ENCODE measurements at places on chromosomes 7 and 10.

- DNase-seq = no peak
These were observed 24.1 kb upstream of the CRHR2 start for GRCh38 chr7:30706316-30706715.

- DNase-seq = no peak
These were observed 638 bp downstream of the BRAT1 start for GRCh38 chr7:2554661-2555111.

DNA sequence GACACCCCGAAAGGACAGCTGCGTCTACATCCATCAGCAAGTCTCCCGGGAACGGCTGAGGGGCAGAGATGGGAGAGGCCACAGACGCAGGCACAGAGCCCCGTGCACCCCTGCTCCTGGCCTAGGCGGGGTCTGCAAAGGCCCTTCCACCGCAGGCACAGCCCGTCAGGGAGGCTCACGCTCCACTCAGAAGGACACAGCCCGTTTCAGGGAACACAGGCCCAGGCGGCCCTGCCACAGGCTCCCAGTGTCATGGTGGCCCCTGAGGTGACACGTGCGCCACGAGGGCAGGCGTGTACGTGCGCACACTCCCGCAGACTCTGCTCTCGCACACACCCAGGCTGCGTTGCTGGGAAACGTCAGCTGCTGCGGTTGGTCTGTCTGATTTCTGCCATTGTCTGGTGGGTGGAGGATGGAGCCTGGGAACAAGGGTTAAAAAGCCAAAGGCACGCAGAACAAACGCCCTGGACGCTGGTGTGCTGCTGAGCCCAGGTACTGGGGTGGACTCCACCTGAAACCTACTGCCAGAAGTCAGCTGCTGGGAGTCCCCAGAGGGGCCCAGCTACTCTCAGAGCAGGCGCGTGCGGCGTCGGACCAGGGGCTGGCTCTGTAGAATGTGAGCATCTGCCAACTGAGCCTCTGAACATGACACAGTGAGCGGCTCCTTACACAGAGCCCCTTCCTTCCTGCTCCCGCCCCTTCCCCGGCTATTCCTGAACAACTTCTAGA lies 13.1 kb downstream of the GPER1 start:
- DNase-seq = no peak

DNA sequence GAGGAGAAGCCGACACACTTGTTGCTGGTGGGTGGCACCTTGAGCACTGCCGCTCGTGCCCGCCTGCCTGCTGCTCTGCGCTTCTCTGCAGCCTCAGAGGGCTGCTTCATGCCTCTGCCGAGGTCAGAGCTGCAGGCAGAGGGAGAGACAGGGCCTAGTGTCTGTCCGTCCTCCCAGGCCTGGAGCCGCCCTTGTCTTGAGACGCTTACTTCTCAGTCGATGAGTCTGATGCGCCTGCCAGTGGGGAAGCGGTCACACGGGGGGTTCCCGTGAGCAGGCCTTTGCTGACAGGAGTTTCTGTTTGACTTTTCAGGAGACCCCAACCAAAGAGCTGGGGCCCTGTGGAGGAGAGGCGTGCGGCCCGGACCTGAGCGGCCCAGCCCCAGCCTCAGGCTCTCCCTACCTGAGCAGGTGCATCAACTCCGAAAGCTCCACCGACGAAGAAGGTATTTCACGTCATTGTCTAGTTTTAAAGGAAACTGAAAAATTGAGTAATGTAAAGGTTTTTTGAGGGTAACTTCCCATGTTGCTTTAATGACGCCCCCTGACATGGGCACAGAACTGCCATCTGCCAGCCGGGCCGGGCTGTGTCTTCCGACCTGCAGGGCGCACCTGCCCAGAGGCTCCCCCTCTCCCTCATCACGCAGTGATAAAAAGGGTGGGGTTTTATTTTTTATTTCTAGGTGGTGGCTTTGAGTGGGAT lies 7.8 kb upstream of the BHLHA15 start:
- DNase-seq = no peak

DNA sequence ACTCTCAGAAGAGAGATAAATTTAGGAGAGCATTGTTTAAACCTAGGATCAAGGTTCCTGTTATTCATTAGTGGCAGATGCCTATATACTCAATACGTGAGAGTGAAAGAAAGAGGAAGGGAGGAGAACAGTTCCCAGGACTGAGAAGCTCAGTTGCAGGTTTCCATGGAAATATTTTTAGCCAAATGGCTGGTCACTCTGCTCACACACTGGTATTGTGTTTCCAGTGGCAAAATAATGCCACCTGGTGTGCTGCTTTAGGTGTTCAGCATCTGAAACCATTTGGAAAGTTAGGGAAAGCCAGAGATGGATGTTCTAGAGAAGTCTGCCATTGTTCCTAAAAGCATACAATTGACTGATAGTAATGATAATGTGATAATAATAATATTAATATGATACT lies 827.7 kb downstream of the SORCS3 start:
- DNase-seq = no peak

DNA sequence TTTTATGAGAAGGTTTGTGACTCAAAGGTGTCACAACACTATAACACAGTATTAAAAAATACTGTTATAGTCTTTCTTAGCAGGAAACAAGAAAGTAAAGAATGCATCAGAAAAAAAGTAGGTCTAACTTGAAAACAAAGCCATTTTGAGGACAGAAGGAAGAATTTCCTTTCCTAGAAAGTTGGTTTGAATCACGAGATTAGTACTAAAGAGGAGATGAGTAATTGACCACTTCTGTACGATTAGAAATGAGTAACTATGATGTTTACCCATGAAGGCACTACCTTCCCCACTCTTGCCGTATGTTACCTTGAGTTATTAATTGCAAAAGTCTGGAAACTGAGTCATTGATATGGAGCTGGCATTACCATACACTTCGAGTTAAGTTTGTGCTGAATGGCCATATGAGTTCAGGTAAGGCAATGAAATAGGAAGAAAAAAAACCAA lies 65.2 kb downstream of the FAM185A start:
- DNase-seq = no peak

DNA sequence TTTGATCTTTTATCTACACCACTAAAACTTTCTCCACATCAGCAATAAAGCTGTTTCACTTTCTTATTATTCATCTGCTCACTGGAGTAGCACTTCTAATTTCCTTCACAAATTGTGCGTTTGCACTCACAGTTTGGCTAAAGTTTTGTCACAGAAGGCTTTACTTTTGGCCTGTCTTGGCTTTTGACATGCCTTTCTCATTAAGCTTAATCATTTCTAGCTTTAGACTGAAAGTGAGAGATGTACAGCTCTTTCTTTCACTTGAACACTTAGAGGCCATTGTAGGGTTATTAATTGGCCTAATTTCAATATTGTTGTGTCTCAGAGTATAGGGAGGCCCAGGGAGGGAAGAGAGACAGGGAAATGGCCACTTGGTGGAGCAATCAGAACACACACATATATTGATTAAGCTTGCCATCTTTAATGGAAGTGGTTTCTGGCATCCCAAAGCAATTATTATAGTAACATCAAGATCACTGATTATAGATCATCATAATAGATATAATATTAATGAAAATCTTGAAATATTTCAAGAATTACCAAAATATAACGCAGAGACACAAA lies 512.5 kb downstream of the ETV1 start:
- DNase-seq = no peak

GRCh38 chr10:132303361-132304115 lies 4.2 kb downstream of the STK32C start:
- no peak for DNase-seq

GRCh38 chr10:36066102-36066501 lies 424.0 kb upstream of the FZD8 start:
- no peak for DNase-seq

DNA sequence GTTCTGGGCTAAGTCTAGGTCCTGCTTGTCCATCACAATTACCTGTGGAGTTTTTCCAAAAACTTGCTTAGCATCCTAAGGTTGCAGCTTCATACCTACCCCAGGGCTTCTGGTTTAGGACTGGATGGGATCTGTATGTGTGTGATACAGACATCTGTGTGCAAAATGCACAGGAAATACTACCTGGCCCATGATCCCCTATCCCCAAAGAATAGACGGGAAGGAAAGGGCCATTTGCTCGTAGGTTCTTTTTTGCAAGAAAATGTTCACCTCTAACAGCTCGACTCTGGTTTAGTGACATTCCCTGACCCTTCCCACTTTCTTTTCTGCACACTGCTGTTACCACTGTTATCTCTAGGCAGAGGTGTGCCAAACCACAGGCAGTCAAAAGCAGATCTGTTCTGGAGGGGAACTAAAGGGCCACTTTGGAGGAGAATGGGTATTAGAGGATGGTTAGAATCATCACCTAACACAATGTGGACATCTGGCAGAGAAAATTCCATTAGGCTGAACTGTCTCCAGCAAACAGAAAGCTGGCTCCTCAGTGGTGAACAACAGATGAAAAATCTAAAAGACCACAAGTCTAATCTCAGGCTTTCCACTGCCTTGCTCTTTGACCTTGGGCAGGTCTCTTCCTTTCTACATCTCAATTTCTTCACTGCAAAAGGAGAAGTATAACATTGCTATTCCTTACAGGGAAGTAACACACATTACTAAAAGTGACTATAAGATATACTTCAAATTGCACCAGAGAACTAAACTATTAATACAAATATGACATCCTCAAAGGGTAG lies 107.4 kb downstream of the UBE2H start:
- peak; percentile 35 for DNase-seq

- DNase-seq = no peak
These were observed 19.5 kb upstream of the RHEB start for GRCh38 chr7:151539088-151539671.

DNA sequence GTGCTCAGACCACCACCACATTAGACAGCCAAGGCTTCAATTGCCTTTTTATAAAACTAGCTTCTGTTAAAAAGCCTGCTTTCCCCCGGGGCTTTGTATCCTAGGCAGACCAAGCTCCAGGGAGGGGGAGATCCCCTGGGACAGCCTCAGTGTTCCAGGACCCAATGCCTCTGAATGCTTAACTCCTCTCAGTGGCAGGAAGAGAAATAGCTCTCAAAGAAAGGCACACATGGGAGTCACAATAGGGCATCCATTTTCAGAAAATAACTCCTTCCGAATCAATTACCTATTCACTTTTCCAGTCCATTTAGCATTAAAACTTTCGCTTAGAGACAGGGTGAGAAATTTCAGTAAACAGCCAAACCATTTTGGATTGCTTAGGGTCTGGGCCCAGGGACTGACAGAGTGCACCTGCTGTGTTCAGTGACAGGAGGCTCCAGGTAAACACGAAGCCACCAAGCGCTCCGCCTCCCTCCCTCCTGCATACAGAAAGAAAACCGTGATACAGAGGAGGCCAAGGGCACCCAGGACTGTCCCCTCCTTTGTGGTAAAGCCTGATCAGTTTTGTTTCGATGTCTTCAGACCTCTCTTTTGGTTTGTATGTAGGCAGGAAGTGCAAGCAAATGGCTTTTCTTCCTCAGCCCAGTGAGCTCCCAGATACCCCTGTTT lies 599.7 kb downstream of the KCNMA1 start:
- no peak for DNase-seq

GRCh38 chr7:47596502-47597202 lies 14.7 kb upstream of the TNS3 start:
- DNase-seq = no peak

- DNase-seq = no peak
These were observed 175.3 kb downstream of the DIP2C start for GRCh38 chr10:514137-514671.

DNA sequence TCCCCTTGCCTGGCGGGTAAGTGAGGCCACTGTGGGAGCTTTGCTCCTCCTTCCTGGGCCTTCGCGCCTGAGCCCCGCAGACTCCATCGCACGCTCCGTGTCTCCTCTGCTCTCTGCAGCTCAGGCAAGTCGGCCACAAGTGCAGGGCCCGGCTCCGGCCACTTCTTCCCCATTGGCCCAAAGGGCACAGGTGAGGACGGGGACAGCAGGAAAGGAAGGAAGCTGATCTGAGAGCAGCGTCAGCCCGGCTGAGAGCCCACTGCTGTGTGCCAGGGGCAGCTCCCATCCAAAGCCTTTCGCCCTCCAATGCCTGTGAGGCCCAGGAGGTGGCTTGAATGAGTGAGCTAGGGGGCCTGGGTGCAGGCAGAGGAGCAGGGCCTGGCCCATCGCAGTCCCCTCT lies 33.7 kb upstream of the RHEB start:
- DNase-seq = no peak

- no peak for DNase-seq
These were observed 4.7 kb downstream of the CPA1 start for GRCh38 chr7:130384841-130385599.

DNA sequence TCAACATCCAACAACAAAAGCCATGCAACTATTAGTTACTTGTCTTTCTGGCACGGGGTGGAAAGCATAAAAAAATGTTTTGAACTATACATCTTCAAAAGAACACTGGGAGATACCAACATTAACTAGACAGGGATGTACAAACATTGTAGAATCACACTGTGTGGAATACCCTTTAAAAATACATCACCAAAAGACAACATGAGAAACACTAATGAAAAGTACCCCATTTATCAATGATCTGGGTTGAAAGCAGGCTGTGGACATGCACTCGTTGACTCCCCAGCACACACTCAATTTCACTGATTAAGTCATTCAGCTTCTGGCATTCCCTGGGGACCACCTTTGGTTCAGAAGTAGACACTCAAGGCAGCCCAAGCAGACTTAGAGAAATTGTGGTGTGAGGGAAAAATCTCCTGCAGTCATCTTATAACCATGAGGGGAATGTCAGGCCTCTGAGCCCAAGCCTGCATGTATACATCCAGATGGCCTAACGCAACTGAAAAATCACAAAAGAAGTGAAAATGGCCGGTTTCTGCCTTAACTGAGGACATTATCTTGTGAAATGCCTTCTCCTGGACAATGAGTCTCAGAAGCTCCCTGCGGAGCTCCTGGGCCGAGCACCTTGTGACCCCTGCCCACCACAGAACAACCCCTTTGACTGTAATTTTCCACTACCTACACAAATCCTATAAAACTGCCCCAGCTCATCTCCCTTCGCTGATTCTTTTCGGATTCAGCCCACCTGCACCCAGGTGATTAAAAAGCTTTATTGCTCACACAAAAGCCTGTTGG lies 53.0 kb downstream of the CACUL1 start:
- no peak for DNase-seq

- no peak for DNase-seq
These were observed 162.7 kb downstream of the AVL9 start for GRCh38 chr7:32658034-32658433.

- DNase-seq = no peak
These were observed 318.1 kb upstream of the MYO3A start for GRCh38 chr10:25615926-25616325.

DNA sequence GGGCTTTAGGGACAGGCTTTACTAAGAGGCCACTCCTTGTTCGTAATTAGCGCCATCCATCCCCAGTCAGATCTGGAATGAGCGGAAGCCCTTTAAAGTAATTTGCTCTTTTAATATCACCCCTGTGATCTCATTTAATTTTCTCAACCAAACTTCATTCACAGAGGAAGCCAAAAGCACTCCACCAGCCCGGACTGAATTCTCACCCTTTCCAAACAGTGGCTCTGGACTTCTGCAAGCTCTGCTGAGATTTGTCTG lies 43.1 kb downstream of the UNC5B start:
- no peak for DNase-seq

GRCh38 chr7:128235471-128235870 lies 5.6 kb upstream of the LEP start:
- no peak for DNase-seq
